ENCODE measurements at places on chromosomes 5 and 9. TPM values are rescaled to one million over a fixed set of nuclear protein-coding genes. Genes with fewer than 3 reads are reported as not detected.

DNA sequence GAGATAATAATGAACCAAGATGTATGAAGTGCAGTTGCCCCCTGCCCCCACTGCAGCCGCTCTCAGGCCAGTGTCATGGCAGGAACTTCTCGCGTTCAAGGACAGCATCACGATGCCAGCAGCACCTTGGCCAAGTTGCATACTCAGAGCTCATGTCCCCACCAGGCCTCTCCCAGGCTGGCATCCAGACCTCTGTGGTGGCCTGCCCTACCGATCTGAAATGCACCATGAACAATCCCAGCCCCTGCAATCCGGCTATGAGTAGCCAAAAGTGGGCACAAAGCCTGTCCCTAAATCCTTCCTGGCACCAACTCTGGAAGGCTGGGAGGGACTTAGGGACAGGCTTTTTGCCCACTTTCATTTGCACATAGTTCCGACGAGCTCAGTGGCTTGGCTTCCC lies 140.9 kb downstream of the PAX5 start:
- no peak overlapping the region for H3K27ac ChIP-seq
- DNase-seq: no peak
- no peak overlapping the region for H3K4me3 ChIP-seq
- H3K27me3 ChIP-seq: peaks cover 6% of the 10 kb centered on the region
- H3K4me1 ChIP-seq: no peaks in the 10 kb centered on the region

DNA sequence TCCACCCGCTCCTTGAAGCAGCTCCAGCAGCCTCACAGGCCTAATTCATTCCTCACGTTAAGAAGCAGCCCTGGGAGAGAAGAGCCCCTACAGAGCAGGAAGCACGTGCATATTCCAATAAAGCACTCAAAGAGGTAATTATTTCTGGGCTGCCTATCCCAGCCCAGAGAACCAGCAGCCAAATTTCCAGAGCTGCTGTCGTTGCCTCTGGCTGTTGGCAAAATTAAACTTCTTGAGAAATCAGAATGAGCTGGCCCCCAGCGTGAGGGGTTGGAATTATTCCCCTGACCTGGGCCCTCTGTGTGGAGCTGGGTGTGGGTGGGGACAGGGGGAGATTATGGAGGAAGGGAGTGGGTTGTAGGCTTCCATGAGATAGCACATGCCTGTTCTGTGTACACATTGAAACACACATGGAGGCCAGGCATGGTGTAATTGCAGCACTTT lies 86.8 kb upstream of the HSPA9 start:
- H3K4me3 ChIP-seq: no peak overlapping the region
- H3K4me1 ChIP-seq: peaks cover 9% of the 10 kb centered on the region
- H3K27ac ChIP-seq: no peak overlapping the region
- no peaks in the 10 kb centered on the region for H3K36me3 ChIP-seq

DNA sequence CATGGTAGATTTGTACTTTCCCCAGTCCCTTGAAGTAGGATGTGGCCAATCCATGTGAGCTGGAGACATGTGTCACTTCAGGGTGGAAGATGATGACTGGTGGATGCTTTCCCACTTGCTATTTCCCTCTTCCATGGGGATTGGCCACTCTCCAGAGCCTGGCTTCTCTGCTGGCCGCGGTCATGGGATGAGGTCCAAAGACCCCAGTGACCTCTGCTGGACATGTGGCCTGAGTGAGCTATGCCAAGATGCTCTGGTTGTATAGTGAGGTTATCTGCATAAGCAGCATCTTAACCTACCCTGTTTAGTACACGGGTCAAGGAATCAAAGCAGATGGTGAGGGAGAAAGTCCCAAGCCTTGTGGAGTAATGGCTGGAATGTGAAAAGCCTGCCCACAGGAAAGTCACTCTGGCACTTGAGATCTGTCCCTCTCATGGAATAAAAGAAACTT lies 47.1 kb downstream of the SH3PXD2B start:
- H3K36me3 ChIP-seq: peaks cover 33% of the 10 kb centered on the region
- no peak overlapping the region for H3K4me3 ChIP-seq
- no peaks in the 10 kb centered on the region for H3K4me1 ChIP-seq

- peaks cover 8% of the 10 kb centered on the region for H3K27me3 ChIP-seq
- H3K4me3 ChIP-seq: peak overlapping the region; percentile 74
- H3K4me1 ChIP-seq: peaks cover 6% of the 10 kb centered on the region
- DNase-seq: no peak
- no peak overlapping the region for H3K27ac ChIP-seq
Measured at GRCh38 chr9:137606734-137607138, 1.2 kb downstream of the ARRDC1 start.

The MLANA gene
- total RNA-seq: not detected

GRCh38 chr5:159884917-159885620 lies 31.2 kb upstream of the ADRA1B start:
- DNase-seq: no peak
- no peak overlapping the region for H3K4me3 ChIP-seq
- no peaks in the 10 kb centered on the region for H3K4me1 ChIP-seq
- H3K36me3 ChIP-seq: no peaks in the 10 kb centered on the region

DNA sequence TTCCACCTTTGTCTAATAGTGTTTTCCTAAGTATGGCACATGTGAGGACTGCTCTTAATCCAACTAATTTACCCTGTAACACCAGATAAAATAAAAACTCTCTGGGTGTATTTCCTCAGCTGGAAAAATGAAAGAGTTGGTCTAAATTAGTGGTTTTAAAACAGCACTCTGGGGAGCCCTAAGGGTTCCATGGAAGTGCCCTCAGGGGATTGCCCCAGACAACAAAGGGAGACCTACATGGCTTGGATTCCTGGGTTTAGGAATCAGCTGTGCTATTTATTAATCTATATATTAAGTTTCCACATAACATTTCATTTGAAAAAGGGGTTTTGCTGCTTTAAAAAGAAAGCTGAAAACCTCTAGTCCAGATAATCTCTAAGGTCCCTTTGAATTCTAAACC lies 20.2 kb downstream of the ADAMTS6 start:
- no peak overlapping the region for H3K27ac ChIP-seq
- no peak for DNase-seq
- no peak overlapping the region for H3K4me3 ChIP-seq
- no peaks in the 10 kb centered on the region for H3K4me1 ChIP-seq

- no peak overlapping the region for H3K27ac ChIP-seq
- no peaks in the 10 kb centered on the region for H3K36me3 ChIP-seq
- no peak for DNase-seq
- no peaks in the 10 kb centered on the region for H3K27me3 ChIP-seq
Measured at GRCh38 chr5:113231653-113232000, 203.2 kb downstream of the TSSK1B start.

DNA sequence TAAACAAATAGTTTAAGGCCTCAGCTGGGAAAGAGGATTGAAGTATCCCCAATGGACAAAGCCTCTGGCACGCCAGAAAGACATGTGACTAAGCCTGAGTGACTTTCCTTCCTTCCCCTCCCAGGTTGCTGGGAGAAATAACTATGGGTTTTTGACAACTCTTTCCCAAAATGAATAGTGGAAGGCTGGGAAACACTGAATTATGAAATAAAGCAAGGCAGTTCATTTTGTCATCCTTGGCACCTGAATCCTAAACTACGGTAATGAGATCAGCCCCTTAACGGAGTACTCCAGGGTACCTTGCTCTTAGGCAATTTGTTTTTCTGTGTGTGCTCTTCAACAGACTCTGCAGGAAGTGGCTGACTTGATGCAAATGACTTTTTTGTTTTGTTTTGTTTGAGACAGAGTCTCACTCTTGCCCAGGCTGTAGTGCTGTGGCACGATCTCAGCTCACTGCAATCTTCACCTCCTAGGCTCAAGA lies 75.2 kb downstream of the LMNB1 start:
- H3K4me3 ChIP-seq: no peak overlapping the region
- H3K36me3 ChIP-seq: peaks cover 11% of the 10 kb centered on the region
- H3K4me1 ChIP-seq: peaks cover 25% of the 10 kb centered on the region
- peak overlapping the region; percentile 13 for H3K27ac ChIP-seq

DNA sequence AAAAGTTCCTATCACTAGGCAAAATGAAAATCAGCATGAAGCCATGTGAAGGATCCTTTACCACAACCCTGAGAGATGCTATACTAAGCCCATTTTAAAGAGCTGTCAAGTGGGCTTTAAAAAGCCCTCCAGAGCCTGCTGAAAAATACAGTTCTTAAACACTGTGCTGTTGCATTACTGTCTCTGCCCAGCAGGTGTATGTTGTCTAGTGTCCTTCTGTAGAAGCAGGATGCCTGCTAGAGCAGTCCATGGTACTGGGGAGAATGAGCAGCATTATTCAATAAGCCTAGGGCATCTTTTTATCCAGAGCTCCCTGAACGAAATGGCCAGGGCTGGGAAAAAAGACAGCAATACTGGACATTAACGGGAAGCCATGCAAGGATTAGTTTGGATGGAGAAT lies 126.2 kb upstream of the PLCXD3 start:
- H3K27me3 ChIP-seq: peaks cover 2% of the 10 kb centered on the region
- H3K4me1 ChIP-seq: peaks cover 12% of the 10 kb centered on the region
- peak; percentile 33 for DNase-seq
- H3K4me3 ChIP-seq: no peak overlapping the region
- no peaks in the 10 kb centered on the region for H3K36me3 ChIP-seq

DNA sequence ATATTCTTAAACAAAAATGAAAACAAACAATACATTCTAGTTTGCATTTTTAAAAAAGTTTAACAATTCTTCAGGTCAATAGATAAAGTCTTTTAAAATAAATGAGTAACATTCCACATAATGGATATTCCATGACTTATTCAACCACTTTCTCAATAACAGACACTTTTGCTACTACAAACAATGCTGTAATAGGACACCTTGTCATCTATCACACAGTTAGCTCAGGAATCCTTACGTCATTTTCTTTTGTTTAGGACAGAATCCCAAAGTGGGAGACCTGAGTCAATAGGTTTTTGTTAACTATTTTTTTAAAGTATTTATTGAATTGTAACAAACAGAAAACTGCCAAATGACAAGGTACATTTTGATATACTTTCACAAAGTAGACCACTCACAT lies 72.5 kb downstream of the CEP120 start:
- no peak for DNase-seq
- no peaks in the 10 kb centered on the region for H3K36me3 ChIP-seq
- H3K27me3 ChIP-seq: no peaks in the 10 kb centered on the region
- no peak overlapping the region for H3K4me3 ChIP-seq

- peak overlapping the region; percentile 93 for H3K4me3 ChIP-seq
- H3K4me1 ChIP-seq: peaks cover 43% of the 10 kb centered on the region
- H3K27ac ChIP-seq: peak overlapping the region; percentile 70
- peak; percentile 16 for DNase-seq
Measured at GRCh38 chr5:151155775-151156506, 1.6 kb downstream of the ANXA6 start.

DNA sequence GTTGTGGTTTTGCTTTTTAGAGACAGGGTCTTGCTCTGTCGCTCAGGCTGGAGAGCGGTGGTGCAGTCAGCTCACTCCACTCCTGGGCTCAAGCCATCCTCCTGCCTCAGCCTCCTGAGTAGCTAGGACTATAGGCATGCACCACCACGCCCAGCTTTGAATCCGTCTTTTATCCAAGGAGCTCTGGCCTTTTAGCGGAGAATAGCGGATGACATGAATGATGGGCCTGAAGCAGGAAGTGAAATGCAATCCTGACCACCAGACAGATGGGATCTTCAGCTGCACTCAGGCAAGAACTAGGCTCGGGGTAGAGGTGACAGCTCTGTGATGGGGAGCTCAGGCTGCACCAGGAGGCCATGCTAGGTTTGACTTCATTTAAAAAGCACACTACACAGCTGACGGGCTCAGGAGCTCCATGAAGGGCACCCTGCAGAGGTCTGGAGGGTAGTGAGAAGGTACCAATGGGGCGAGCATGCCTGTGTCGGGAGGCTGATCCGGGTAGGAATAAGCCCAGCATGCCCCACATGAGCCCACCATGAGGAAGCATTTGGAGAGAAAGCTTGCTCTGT lies 21.9 kb downstream of the POLR1E start:
- H3K27ac ChIP-seq: no peak overlapping the region
- no peaks in the 10 kb centered on the region for H3K4me1 ChIP-seq
- peaks cover 17% of the 10 kb centered on the region for H3K36me3 ChIP-seq
- H3K27me3 ChIP-seq: peaks cover 1% of the 10 kb centered on the region
- no peak for DNase-seq

GRCh38 chr5:132027027-132027426 lies 15.6 kb upstream of the ACSL6 start:
- H3K27me3 ChIP-seq: peaks cover 2% of the 10 kb centered on the region
- H3K27ac ChIP-seq: no peak overlapping the region
- no peaks in the 10 kb centered on the region for H3K36me3 ChIP-seq
- DNase-seq: no peak
- H3K4me3 ChIP-seq: no peak overlapping the region

DNA sequence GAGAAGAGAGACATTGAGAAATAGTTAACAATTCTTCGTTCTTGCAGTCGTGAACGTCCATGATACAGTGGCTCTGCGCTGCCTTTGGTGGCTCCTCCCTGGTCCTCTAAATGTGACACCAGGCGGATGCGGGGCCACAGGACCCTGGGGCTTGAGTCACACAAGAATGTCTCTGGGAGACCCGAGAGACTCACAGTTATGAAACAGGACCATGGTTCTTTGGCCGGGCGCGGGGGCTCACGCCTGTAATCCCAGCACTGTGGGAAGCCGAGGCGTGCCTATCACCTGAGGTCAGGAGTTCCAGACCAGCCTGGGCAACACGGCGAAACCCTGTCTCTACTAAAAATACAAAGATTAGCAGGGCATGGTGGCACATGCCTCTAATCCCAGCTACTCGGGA lies 767 bp upstream of the ZDHHC11 start:
- no peak overlapping the region for H3K27ac ChIP-seq
- H3K4me1 ChIP-seq: peaks cover 2% of the 10 kb centered on the region
- no peak for DNase-seq
- H3K36me3 ChIP-seq: peaks cover 9% of the 10 kb centered on the region
- H3K27me3 ChIP-seq: peaks cover 25% of the 10 kb centered on the region

The OR1Q1 gene
- total RNA-seq: not detected

DNA sequence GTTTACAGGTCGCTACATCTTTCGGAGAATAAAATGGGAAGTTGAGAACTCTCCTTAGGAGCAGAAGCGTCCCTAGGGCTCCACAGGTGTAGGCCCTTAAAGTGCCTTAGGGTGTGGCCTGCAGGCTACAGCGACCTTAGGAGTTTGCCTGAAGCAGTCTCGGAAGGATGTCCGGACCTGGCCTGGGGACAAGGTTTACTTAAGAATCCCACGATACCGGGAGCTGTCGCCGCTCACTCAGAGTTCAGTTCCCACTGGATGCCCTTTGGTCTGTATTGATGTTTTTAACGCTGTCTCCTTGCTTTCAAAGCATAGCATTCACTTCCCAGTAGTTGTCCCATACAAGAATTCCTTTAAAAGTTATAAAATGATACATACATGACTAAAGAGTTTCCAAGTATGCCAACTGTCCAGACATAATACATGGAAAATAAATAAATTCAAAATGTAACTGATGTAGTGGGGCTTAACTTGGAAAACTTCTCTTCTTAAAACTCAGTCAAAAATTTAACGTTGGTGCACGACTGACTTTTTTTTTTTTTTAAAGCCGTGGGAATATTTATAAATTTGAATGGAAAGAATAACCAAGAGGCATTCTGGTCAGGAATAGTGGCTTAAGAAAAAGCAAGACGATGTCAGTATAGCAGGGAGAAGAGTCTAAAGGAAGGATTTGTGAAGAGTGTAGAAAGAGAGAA lies 848 bp downstream of the RAD50 start:
- peak overlapping the region; percentile 93 for H3K27ac ChIP-seq
- DNase-seq: peak; percentile 10
- H3K27me3 ChIP-seq: no peaks in the 10 kb centered on the region
- peaks cover 15% of the 10 kb centered on the region for H3K4me1 ChIP-seq

Data from endothelial cell (in vitro differentiated cells).